ENCODE measurements at places on chromosomes 2 and 18.

- no peak for DNase-seq
Measured at GRCh38 chr18:54607213-54608027, 16.4 kb downstream of the DYNAP start.

DNA sequence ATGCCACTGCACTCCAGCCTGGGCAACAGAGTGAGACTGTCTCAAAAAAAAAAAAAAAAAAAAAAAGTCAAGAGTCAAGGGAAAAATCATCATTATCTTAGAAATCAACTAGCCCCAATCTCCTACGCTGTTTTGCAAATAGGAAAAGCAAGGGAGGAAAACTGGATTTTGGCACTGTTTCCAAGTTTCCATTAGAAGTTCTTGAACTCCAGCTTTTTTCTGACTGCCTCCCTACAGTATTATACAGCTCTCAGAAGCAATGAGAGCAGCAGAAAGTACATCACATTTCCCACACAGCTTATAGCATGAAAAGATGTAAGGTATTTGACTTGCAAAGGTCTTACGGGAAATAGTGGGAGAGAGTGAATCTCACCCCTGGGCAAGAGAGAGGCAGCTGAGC lies 127.8 kb downstream of the OSR1 start:
- DNase-seq: no peak

DNA sequence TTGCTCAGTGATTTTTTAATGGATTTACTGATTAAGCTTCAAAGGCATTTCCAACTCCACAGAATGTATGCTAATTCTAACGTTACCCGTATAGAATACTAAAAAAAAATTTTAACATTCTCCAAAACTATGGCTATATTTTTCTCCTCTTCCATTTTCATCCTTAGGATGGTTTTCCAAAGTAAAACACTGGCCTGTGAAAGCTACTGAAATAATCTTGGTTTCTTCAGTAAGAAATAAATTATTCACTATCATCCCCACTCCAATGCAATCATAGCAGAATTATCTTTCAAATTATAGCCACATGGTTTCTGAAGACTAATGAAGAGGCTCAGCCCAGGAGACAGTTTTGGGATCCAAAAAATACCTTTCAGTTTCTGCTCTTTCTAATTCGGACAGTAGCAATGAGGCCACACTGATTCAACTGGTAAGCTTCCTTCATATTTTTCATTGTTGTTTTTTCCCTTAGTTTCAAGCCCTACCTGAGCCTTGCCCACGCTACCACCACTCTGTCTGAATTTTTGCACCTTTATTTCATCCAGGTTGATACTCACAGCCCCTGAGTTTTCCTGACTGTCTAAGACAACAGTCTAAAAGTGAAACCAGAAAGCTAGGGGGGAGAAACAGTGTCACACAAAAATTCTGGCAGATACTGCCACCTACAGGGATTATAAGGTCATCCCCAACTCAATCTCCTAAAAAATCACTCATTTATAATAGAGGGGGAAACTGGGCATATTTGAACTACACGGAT lies 887.9 kb downstream of the NRXN1 start:
- no peak for DNase-seq

- no peak for DNase-seq
Measured at GRCh38 chr2:44163777-44164176, 4.9 kb upstream of the PPM1B start.

GRCh38 chr2:235390108-235390815 lies 103.6 kb upstream of the AGAP1 start:
- DNase-seq: peak; percentile 72

DNA sequence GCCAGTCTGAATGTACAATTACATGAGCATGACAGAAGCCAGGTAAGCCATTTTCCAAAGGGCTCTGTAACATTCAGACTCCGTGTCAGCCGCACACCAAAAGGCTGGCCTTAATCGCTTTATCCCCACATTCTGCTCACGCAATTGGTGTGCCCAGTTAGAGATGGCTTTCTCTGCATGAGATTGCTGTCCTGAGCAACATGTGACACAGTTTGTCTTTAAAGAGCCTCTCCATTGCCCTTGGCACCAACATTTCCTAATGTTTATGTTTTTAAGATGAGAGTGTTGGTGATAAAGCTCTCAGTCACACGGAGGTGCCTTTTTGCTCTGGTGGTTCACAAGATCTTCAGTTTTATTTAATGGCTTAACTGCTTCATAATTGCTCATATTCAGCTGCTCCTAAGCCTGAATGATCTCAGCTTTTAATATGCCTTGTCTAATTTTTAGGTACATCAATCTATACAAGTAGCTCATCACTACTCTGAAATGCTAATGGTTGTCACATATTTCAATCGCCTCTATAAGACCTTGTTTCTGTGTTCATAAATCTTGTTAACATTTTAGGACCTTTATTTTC lies 164.8 kb upstream of the ACVR2A start:
- DNase-seq: no peak

DNA sequence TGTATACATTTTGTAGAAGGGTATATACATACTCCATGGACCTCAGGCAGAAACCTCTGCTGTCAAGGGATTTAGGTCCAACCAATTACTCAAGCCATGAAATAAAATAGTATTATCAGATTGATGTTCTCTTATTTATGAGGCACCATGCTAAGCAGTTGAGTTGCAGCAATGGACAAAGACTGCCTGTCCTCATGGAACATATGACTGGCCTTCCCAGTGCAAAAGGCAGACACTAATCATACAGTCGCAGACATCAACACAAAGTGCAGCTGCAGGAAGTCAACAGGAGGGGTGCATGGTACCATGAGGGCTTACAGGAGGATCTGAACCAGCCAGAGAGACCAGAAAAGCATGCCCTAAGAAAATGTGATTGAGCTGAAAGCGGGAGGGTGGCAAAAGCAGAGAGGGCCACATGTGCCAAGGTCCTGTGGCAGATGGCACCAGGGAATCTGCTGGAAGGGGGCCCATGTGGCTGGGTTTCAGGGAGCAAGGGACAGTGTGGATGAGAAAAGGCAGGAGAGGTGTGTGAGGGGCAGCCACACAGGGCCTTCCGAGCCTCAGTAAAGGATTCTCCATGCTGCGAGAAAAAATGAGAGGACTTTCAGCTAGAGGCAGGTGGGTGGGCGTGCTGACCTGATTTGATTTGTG lies 61.4 kb upstream of the RNF152 start:
- DNase-seq: no peak

- DNase-seq: no peak
Measured at GRCh38 chr18:48946329-48946835, 4.4 kb downstream of the SMAD7 start.

GRCh38 chr18:45049578-45050319 lies 369.1 kb downstream of the SETBP1 start:
- no peak for DNase-seq

DNA sequence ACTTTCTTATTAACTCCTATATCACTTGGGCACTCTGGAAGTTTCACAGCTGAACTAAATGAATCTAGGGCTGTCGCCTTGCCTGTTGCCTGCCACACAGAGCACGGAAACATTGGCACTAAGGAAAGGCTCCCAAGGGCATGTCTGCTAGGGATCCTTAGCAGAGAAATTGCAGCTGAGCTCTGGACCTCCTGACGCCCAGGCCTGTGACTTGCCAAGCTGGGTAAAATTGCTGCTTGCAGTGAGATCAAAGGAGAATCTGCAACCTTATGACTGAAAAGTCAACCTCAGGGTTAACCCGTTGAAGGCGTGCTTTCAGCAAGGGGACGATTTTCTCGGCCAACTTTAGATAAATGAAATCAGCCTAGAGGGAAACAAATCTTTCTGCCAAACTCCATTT lies 189.8 kb downstream of the NCK2 start:
- peak; percentile 48 for DNase-seq

- DNase-seq: no peak
Measured at GRCh38 chr2:208999911-209000310, 423.9 kb upstream of the MAP2 start.

DNA sequence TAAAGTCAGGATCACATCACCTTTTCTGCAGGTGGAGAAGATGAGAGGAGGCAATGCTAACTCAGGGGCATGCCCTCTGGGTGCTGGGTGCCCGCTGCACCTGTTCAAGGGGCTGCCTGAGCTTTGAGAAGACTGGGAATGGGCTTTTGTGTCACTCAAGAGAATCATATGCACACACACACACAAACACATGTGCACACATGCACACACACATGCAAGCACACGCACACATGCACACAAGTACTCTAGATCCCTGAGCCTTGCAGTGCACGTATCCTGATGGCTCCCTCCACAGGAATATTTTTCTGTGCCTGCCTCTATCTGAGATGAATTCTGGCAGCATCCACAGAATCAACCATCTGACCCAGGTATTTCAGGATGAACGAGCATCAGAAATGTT lies 110.0 kb upstream of the TEX51 start:
- no peak for DNase-seq

- no peak for DNase-seq
Measured at GRCh38 chr2:207571370-207571769, 41.6 kb downstream of the CREB1 start.

- no peak for DNase-seq
Measured at GRCh38 chr18:80022613-80023012, 11.6 kb upstream of the RBFA start.

DNA sequence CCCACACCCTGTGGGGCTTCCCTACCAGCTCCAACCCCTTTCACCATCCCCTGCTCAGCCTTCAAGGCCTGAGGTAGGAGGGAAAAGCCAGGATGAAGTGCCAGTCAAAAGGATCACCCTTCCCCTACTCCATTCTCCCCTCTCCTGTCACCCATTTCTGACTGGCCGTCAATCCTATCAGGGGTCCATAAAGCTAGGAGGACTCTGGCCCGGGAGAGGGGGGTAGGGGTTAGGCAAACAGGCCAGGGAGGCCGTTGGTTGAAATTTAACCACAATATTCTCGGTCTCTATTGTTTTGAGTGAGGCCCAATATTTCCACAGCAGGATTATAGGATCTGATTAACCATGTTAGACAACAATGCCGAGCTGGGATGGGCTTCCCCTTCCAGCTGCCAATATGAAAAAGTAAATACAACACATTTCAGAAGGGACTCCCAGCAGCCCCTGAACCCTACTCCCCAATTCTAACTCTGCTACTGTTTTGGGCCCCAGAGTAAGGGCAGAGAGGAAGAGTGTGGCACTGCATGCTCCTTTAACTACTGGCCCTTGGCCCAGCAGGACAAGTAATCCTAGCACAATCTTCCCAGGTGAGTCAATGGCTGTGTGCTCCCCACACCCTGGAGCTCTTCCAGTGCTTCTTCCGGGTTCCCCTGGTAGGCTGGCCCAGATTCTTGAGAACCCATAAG lies 10.6 kb upstream of the IHH start:
- no peak for DNase-seq

DNA sequence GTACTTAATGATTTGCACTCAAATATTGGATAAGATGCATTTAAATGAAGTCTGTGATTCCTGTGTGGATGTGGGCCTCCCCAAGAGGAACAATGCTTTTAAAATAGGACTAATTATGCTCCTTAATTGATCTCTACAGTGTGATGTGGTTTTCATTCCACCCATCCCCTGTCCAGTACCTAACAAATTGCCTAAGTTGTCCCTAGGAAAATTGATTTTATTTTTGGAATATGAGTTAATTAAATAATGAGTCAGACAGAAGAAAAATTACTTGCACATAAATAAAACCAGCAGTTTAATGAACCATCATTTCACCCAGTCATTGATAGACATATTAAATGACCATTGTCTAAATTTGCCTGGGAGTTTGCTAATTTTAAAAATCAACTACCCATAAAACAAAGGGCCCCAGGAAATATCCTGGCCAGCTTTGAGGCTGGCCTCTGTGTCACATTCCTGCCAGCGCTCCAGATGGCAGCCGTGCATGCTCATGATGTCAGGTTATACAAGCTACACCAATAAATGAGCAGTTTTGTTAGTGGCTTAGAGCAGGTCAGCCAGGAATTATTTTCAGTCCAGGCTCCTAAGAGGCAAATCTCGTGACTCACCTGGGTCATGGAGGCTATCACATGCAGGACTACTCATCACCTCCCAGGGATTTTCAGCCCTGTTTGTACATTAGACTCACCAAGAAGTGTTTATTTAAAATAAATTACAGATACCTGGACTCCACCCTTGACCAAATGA lies 31.9 kb downstream of the ABHD3 start:
- DNase-seq: no peak

DNA sequence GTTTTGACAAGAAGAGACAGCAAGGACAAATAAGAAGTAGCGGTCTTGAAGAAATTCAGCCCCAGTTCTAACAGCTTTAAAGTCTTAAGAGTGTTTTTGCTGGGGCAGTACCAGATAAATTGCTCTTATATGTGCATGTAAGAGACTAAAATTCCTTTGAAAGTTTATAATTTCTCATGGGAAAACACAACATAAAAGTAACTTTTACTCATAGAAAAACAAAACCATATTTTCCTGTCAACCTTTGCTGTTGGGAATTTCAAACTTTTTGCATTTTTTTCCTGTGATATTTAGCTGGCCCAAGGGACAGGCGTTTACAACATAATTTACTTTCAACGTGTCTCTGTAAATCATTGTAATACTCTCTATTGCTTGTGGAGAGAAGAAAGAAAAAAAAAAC lies 767.8 kb upstream of the ZEB2 start:
- DNase-seq: no peak

- DNase-seq: no peak
Measured at GRCh38 chr2:9700109-9700495, 69.3 kb upstream of the YWHAQ start.

DNA sequence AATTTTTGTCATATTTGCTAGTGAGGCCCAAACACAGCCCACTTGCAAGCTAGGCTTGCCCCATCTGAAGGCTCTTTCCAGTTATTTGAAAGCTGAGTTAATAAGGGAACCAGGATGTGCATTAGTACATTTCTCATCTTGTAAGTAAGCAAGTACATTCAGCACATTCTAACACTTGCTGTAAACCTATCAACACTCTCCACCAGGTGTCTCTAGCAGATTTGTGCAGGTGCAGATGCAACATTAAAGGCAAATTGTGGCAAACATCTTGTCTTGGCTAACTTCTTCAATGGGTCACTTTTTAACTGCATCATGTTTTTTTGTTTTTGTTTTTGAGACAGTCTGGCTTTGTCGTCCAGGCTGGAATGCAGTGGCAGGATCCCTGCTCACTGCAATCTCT lies 25.3 kb upstream of the MFSD6 start:
- DNase-seq: peak; percentile 46

DNA sequence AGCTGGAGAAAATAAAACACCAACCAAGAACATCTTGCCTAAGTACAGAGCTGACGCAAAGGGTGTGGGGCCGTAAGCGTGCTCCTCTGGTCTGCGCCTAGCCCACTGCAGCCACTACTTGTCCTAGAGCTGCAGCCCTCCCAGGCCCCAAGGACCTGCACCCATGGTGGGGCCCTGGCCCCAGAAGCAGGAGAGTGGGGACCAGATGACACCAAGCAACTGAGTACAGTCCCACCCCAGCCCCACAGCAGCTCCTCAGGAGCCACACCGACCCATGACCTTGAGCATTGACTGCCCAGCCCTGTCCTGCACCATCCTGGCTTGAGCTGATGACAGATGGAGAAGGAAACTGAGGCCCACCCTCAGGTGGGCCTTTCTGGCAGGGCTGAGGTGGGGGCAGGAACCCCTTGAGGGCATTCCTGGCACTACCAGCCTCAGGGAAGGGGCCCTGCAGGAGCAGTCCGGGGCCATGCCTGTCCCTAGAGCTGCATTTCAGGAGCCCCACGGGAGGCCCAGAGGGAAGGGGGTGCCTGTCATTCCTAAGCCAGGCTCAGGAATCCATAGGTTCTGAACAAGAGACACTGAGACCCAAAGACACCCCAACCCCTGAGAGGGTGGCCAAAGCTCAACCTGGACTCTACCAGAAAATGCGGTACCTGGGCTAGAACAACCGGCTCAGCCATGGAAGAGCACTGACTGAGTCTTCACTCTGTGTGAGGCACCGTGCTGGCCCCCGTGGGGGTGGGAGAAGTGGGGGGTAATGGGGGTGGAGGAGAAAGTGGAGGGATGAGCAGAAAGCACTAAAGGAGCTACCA lies 4.9 kb downstream of the KIF1A start:
- DNase-seq: peak; percentile 27

- no peak for DNase-seq
Measured at GRCh38 chr2:165796819-165797530, 2.9 kb upstream of the GALNT3 start.

Measured in activated CD8-positive, alpha-beta memory T cell treated with anti-CD3 and anti-CD28 coated beads, Interleukin-2, amount 10 ng/mL, durations not matched to agents 7 days and 5 days (primary cell).